ENCODE measurements at places on chromosomes 2 and 18.

DNA sequence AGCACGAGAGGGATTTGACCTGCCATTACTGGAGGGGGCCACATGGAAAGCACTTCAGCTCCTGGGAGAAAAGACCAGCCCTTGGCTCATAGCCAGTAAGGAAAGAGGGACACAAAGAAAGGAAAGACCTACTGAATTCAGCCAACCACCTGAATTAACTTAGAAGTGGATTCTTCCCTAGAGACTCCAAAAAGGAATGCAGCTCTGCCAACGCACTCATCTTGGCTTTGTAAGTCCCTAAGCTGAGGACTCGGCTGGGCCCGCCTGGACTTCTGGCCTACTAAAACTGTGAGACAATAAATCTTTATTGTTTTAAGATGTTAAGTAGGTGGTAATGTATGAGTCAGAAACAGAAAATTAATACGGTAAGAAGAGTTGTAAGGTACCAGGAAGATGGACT, 11.5 kb downstream of the ATF2 start:
- DNase-seq: no peak

GRCh38 chr2:86541334-86541733, 21.9 kb downstream of the CHMP3 start:
- no peak for DNase-seq

DNA sequence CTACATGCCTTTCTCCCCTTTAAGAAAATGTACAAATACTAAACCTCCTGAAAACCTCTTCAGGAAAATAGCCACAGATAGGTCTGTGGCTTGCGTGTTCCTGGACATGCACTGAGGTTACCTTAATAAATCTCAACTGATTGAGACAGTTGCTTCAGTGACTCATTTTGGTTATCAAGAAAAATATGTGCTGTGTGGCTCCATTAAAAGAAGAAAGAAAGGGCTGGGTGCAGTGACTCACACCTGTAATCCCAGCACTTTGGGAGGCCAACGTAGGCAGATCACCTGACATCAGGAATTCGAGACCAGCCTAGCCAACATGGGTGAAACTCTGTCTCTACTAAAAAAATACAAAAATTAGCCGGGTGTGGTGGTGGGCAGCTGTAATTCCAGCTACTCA, 27.1 kb downstream of the CREG2 start:
- no peak for DNase-seq

DNA sequence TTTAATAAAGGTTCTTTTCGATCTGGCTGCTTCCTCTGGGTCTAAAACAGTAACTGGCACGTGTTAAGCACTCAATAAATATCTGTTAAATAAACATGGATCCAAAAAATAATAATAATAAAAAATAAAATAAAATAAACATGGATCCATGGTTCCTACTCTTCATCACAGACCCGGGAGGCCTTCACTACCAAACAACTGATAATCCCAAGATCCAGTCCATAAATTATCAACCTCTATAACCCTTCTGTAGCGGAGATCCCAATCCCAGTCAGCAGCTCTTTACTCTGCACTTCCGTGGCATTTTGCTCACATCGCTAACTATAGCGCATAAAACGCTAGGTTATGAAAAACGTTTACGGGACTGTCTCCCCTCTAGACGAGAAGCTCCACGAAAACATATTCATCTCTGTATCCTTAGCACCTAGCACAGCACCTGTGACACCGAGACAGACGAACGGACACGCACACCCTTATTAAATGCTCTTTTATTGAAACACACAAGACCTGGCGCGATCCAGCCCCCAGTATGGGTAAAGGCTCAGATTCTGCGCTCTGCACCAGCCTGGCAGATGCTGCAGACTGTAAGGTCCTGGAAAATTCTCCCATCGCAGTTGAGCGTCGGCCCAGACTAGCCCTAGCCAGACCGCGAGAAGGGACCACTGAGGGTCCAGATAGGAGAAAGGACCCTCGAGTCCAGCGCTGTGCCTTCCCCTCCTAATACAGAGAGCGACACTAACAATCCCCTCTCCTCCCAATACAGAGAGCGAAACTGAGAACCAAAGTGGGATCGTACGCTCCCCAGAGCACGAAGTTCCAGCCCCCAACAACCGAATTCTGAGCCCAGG, 770 bp downstream of the NBAS start:
- no peak for DNase-seq

- no peak for DNase-seq
These were observed 84.6 kb downstream of the RDH14 start for GRCh38 chr2:18475884-18476283.

DNA sequence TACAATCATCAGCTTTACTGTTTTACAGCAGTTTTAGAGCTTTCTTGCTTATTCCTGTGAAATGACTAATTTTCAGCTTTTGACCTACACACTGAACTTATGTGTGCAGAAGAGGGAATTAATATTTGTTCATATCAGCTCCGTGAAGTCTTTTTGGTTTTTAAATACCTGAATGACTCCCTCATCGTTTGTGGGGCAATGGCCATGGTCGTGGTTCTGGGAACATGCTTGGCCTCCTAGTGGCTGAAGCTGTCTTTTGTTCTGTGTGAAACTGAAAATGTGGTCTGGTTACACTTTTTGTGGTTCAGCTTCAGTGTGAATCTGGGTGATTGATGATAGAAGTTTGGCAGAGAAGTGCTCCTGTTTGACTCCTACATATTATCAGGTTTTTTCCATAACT, 408.1 kb downstream of the THSD7B start:
- no peak for DNase-seq

DNA sequence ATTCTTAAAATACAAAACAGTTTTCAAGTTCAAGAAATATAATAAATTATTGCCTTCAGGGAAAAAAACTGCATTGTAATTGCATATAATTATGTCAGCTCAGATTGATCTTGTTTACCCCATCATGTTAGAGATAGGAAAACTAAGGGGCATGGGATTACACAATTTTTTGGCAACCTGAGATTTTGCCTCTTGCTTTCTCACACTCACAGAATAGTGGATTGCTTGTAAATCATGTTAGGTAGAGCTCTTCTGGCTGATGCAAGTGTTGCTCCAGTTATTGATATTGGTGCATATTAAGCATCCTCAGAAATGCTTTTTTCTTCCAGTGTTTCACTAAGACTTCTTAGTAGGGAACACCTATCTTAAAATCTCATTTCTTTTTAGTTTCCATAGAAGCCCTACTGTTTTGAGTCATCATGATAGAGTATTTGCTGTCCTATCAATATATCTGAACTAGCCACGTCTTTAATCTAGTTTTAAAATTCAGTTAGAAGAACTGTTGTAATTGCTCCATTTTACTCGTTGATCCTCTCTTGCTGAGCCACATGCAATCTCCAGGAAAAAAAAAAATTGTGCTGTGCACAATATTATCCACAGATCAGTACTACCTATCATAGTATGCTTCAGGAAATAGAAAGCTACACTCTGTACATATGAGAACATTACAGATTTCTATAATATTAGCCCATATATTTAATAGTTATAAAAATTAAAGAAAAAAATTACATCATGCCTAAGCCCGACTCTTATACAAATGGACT, 393.1 kb downstream of the LRP1B start:
- DNase-seq: no peak

DNA sequence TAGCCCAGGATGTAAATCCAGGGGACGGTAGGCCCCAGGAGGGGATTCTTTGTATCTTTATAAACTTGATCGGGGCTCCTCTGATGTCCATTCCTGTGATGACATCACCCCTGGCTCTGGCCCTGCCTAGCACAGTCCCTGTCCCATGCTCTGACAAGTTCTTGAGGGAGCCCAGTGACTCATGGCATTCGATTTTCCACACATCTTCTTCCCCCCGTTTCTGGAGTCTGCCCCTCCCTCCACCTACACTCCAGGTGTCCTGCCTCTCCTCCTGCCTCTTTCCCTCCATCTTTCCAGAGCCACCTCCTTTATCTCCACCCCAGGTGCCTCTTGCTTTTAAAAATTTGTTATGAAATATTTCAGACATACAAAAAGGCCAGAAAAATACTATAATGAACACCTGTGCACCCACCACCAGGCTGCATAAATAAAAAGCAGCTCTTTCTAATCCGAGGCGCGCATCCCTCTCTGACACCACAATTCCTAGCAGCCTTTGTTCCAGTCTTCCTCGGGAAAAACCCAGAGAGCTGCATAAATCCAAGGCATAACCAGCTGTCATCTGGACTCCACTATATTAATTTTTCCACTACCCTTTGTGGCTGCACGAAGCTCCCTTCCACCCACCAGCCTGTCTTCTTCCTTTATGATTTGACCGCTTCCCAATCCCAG, 207.7 kb downstream of the ZBTB7C start:
- DNase-seq: no peak

GRCh38 chr2:124325667-124326440, 300.8 kb downstream of the CNTNAP5 start:
- no peak for DNase-seq

- no peak for DNase-seq
These were observed 14.1 kb upstream of the MEX3C start for GRCh38 chr18:51211552-51211951.

- DNase-seq: peak; percentile 68
These were observed 111.7 kb downstream of the BCL2 start for GRCh38 chr18:63207835-63208234.

DNA sequence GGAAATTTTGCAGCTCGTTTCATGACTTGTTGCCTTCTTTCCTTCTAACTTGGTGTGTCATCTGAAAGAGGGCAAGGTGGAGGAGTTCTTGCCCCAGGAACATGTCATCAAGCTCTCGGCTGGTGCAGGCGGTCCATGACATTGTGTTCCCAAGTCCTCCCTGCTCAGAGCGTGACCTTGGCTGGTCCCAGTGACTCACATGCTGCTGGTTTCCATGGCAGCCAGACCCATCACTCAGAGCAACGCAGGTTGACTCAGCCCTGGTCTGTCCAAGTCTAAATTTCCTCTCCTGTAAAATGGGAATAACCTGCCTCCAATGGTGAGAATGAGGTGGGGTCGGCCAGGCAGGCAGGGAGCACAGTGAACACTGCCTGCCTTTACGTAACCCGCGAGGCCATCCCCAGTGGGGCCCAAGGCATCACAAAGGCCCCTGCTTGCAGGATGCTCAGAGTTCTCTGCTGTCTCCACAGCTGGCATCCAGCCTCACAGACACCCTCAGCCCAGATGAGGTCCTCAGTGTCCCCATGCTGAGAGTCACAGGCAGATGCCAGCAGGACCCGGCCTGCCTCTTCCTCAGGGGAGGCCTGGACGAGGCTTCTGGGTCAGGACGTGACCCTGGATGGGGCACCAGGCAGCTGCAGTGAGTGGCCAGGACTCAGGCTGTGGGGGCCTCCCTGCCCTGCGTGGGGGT, 143.7 kb downstream of the TPO start:
- DNase-seq: no peak

All from NCI-H1417 treated with DMSO at 0.1 percent for 48 hours (cell line).